ENCODE measurements at places on chromosomes 1 and 21.

DNA sequence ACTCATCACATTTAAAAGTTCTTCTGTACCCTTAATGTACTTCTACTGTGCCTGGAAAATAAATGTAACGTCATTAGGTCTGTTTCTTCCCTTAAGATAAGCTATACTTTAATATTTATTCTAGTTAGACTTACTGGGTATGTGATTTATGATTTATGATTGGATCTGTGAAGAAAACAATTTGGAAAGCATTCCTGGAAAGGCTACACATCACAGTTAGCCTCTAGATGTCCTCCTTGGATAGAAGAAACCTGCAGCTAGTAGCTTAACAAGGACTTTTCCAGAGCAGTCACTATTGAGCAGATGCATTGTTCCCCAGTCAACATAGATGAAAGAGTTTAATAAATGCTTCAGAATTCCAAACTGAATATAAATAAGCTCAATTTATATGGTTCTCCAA is 22.2 kb upstream of the ABL2 start:
- DNase-seq: peak; percentile 17

GRCh38 chr1:2044510-2045319 is 5.5 kb upstream of the PRKCZ start:
- DNase-seq: no peak

DNA sequence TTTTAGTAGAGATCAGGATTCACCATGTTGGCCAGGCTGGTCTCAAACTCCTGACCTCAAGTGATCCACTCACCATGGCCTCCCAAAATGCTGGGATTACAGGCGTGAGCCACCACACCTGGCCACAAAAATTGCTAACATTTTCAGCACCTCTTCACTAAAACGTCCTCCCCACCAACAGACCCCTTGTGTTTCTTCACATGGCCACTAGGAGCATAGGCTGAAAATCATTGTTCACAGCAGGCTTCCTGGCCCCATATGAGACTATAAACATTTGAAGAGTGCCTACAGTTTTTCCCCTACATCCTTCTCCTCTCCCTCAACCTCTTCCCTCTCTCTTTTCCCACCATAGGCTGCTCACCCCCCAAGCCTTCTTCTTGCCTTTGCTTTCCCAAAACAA is 28.0 kb upstream of the SFPQ start:
- DNase-seq: no peak

DNA sequence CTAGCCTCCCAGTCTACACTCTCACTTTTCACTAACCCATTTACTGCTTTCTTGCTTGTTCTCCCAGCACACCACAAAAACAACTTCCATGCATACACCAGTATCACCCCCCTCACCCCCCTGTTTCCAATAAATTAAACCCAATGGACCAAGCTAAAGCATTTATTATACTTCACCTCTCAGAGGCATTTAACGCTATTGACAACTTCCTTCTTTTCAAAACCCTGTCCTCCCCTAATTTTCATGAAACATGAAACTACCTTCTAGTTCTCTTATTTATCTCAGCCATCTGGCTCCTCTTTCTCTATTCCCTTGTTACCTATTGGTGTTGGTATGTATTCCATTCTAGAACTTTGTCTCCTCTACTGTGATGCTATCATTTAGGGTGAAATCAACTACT is 32.3 kb downstream of the PTPRC start:
- DNase-seq: no peak

GRCh38 chr1:145706086-145706664 is 993 bp downstream of the PDZK1 start:
- DNase-seq: no peak
